ENCODE measurements at places on chromosomes 13 and 19.

GRCh38 chr13:84487752-84488151 lies 605.5 kb upstream of the SLITRK1 start:
- no peak for DNase-seq

GRCh38 chr19:3034656-3035541 lies 5.8 kb upstream of the TLE2 start:
- DNase-seq = peak; percentile 6

DNA sequence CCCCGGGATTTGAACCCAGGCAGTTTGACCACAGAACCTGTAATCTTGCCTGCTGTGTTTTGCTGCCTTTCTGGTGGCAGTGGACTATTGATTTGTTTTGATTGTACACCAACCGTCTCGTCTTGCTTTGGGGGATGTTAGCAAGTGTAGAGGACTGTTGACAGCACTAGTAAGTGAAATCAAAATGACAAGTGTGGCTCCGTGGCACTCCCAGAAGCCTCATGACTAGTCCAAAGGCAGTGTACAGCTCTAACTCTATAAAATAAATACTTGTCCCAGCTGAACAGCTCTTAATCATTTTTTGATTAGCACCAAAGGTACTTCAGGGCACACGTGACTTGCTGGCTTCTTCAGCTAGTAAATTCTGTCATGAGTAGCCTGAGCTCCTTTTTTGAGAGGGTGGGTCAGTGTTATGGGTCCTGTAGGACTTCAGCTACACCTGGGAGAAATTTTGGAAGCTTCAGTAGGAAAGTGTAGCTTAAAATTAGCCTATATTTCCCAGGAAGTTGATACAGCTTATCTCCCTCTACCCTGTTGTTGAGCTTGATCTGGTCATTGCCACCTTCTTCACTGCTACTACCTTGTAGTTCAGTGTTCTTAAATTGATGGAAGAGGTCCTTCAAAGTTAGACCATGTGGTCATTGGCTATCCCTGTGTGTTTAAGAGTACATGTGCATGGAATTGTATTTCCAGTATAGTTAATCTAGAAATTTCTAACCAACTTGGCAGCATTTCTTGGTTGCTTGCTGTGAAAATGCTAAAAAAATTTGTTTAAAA lies 15.1 kb downstream of the TM9SF2 start:
- no peak for DNase-seq

- no peak for DNase-seq
These were observed 3.4 kb upstream of the TGFB1 start for GRCh38 chr19:41356984-41357739.

DNA sequence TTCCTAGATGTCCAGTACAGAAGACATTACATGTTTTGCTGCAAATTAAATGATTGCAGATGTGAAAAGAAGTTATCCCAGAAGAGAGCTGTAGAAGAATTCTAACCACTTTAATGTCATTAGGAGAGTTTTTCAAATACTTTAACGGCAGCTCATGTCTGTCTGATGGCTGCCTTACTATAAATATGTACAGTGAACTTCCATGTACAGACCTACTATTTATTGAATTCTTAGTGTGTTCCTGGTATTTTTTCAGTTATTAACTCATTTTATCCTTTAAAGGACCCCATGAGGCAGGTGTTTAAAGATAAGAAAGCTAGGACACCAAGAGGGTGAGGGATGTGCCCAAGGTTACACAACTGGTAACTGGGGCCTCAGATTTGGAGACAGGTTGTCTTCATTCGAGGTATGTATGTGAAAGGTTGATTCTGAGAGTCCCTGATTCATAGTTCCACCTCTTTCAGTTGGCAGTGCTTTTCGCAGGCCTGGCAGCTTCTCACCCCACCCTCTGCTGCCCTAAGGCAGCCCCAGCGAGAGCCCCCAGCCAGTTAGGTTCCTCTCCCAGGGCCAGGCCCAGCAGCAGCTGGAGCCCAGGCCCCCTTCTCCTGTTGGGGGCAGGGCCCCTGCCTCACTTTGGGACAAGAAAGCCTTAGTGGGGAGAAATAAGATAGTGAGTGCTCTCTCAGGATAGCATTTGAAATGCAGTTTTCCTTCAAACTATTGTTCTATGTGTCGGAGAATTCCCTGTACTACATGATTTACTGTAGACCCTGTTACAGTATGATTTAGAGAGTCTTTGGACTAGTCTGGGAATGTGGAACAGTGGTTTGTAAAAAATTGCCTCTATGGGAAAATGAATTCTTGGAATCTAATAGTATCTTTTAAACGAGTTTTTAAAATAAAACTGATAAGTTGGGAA lies 67.7 kb upstream of the TEX29 start:
- no peak for DNase-seq

DNA sequence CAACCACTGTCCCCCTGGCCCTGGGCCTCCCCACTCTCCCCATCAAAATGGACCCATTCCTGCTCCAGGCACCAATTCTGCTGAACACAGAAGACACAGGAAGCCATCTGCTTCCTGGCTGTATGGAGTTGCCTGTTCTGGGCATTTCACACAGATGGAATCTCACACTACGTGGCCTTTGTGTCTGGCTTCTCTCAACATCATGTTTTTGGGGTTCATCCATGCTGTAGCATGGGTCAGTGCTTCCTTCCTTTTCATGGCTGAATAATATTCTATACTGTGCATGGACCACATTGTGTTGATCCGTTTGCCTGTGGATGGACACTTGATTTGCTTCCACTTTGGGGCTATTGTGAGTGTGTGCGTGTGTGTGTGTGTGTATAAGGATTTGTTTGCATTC lies 15.0 kb upstream of the KLF2 start:
- DNase-seq = no peak

GRCh38 chr19:925087-925525 lies 729 bp upstream of the ARID3A start:
- peak; percentile 27 for DNase-seq

DNA sequence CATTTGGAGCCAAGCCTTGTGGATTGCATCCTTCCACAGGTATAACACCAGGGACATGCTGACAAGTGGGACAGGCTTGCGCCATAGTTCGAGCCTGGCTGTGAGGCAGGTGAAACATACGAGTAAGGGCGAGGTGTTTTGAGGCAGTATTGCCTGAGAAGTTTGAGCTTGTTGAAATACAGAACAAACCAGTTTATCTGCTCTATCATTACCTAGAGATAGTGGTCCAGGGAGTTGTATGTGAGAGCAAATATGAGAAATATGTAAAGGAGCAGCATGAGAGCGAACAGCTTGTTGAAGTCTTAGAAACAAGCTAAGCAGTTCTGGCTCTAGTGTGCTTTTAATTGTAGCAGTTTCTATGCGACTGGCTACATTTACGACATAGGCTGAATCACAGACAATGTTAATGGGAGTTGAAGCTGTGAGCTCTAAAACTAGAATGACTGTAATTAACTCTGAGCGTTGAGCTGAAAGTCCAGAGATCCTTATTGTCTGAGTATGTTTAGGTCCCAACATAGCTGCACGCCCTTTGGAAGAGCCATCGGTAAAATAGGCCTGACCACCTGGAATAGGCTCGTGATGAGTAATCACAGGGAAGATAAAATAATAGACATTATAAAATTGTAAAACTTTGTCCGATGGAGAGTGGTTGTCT lies 8.2 kb downstream of the ZNF439 start:
- DNase-seq = no peak

- no peak for DNase-seq
These were observed 264.5 kb upstream of the TSHZ3 start for GRCh38 chr19:31613683-31614219.

- peak; percentile 11 for DNase-seq
These were observed 28.7 kb downstream of the STK24 start for GRCh38 chr13:98548230-98548629.

DNA sequence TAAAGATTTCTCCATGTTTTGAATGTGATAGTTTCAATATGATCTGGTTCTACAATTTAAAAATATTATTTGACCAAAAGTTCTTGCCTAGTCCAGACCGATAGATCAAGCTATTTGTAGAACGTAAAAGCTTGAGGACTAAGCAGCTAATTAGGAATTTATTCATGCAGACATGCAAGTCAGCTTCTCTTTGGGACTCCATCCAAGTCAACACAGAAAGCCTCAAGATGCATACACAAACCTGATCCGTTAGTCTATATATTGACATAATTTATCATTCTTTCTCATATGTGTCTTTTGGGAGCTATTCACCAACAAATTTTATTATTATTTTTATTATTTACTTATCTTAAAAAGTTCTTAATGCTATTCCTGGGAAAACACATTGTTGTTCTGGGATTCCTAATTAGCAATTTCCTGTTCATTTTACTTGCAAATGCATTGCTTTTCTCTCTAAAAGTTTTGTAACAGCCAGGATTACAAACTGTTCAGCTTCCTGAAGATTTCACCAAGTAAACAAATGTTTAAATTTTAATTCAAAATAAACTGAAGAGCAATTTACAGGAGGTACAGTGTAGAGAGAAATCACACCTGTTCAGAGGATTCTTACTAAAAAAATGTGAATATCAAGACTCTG lies 375.3 kb downstream of the GPC5 start:
- no peak for DNase-seq

DNA sequence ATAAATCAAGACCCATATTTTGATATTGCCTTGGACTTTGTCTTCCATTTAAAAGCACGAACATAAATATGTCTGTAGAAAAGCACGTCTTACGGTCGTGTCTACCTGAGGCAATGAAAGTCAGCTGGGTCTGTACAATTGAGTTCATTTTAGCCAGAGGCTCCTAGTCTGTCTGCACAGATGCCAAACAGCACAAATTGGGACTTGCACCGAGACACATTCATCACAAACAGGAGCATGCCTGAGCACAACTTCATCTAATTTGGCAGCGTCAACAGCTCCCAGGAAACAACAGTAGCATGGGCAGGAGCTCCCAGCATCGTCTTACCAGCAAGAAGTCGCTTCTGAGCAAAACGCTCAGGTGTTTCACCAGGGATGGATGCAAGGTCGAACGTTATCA lies 687.0 kb downstream of the EFNB2 start:
- DNase-seq = no peak

- DNase-seq = no peak
These were observed 3.7 kb downstream of the TNFSF9 start for GRCh38 chr19:6534451-6535093.

DNA sequence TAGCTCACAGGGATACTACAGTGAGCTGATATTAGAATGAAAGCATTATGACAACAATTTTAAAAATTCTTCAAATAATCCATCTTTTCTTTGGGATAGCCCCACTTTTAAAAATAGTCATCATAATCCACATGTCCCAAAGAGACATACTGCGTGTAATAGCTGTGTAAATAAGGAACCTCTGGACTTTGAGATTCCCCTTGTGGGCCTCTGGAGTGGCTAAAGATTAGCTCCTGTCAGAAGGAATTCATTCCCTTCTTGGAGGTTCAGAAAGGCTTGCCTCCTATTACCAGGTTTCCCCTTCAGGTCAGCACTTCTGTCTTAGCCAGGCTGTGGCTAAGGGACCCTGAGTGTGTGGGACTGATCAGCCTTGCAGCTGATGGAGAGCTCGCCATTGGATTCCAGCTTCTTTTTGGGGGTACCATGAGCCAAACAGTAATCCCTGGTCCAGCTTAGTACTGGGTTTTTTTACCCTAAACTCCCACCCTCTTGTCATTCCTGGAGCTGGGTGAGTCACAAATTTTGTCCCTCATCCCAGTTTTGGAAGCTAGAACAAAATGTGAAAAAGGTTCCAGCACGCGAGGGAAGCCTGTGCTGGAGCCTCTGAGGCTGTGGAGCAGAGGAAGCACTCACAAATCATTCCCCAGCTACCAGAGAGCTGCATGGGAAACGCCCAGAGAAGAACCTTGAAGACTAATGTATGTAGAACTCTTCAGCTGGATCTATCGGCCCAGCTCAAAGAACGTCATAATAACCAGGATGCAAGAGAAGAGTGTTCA lies 96.7 kb downstream of the RNASEH2B start:
- DNase-seq = no peak

GRCh38 chr13:20566468-20566897 lies 474 bp upstream of the IFT88 start:
- DNase-seq = peak; percentile 74

DNA sequence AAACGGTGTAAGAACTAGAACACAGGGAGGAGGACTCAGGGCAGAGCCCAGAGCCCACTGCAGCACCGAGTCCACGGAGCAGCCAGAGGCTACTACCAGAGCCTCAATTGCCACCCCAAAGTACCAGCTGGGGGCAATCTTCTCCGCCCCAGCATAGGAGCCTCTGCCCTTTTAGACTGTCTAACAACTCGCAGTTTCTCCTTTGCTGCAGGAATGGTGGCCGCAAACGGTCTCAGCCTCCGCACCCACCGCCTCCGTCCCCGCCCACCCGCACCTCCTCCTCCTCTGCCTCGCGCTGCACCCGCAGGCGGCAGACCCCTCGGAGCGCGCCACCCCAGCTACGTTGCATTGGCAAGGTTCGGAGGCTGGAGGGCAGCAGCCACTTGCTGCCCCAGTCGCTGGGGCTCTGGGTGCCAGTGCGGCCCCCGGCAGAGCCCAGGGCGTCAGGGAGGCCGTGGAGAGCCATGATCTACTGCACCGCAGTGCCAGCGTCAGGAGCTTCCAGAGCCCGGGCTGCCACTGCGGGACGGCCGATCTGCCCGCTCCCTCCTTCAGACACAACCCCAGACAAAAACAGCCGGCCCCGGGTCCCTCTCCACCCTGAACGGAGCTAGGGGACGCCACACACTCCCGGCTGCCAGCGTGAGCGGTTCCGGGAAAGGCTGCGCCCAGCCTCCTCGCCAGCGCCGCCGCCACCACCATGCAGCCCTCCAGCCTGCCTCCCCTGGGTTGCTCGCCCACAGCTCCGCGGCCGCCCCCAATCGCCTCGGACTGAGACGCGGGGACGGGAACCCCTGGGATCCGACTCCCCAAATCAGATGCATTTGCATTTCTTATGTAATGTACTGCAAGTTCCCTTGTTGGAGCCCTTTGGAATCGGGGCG lies 1.8 kb downstream of the FGF14 start:
- no peak for DNase-seq

Measured in RCC 7860 (cell line).